ENCODE measurements at places on chromosomes 4 and X. TPM values are rescaled to one million over a fixed set of nuclear protein-coding genes. Genes with fewer than 3 reads are reported as not detected.

- no peaks in the 10 kb centered on the region for H3K27me3 ChIP-seq
- DNase-seq, result no peak
- H3K4me3 ChIP-seq, result no peak overlapping the region
- H3K4me1 ChIP-seq, result no peaks in the 10 kb centered on the region
- H3K27ac ChIP-seq, result no peak overlapping the region
Observed at GRCh38 chr4:24158031-24158430, 268.2 kb upstream of the PPARGC1A start.

GRCh38 chr4:86856896-86857295 is 7.7 kb upstream of the SLC10A6 start:
- H3K36me3 ChIP-seq, result no peaks in the 10 kb centered on the region
- H3K27ac ChIP-seq, result no peak overlapping the region
- peaks cover 13% of the 10 kb centered on the region for H3K4me1 ChIP-seq

DNA sequence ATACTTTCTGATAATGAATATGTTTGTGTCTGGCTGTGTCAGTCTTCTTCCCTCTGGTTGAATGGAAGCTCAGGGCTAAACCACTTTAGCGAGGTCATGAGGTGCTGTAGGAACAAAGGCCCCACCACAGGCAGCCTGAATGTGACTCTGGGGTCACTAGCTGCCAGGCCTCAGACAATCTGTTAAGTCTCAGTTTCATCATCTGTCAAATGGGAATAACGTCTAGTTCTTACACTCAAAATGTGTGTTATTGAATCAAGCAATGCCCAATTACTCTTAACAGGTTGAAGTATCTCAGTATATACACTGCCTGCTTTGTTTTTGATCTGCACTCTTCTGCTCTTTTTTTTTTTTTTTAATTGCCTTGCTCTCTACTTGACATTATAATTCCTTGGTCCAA is 148.6 kb downstream of the STK32B start:
- H3K27ac ChIP-seq, result no peak overlapping the region
- H3K36me3 ChIP-seq, result no peaks in the 10 kb centered on the region
- H3K4me3 ChIP-seq, result no peak overlapping the region
- no peaks in the 10 kb centered on the region for H3K4me1 ChIP-seq
- H3K27me3 ChIP-seq, result no peaks in the 10 kb centered on the region

- H3K4me3 ChIP-seq, result no peak overlapping the region
- H3K27ac ChIP-seq, result no peak overlapping the region
- H3K36me3 ChIP-seq, result no peaks in the 10 kb centered on the region
- no peak for DNase-seq
- H3K4me1 ChIP-seq, result no peaks in the 10 kb centered on the region
Observed at GRCh38 chrX:138708268-138708667, 3.2 kb downstream of the FGF13 start.

DNA sequence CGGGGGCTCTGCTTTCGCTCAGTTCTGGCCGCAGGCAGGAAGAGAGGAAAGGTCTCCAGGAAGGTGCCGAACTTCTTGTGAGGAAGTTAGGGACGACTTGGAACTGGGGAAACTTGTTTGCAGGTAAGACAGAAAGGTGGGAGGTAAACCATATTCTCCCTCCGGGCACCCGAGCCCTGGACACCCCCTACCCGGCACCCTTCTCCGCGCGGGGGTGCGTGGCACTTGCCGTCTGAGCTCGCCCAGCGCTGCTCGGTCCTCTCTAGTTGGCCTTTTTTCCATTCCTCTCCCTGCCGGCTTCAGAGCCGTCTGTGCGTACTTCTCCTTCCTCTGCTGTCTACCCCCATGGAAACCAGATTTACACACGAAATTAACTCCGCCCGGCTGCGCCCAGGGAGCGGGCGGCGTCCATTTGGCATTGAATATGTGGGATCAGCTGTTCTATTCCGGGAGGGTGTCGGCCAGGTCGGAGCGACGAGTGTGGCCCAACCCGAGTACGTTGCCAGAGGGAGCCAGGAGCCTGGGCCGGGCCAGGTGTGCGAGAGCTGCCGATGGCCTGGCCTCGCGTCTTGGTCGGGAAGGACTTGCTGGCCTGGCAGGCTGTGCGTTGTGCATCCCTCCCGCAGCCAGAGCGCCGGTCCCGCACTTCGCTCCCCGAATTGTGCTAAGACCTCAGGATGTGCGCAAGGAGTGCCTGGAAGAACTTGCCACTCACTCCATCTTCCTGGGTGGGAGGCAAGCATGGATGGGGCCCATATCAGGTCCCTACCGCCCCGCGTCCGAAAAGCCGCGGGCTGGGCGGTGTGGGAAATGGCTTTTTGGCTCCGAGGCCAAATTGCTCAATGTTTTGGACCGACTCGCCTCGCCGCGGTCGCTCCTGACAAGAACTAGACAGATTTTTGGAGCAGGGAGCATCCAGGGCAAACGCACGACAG is 1.7 kb downstream of the PDGFRA start:
- H3K27me3 ChIP-seq, result peaks cover 70% of the 10 kb centered on the region
- peak overlapping the region; percentile 62 for H3K4me3 ChIP-seq
- H3K4me1 ChIP-seq, result peaks cover 86% of the 10 kb centered on the region
- peak overlapping the region; percentile 85 for H3K27ac ChIP-seq
- H3K36me3 ChIP-seq, result no peaks in the 10 kb centered on the region
- DNase-seq, result peak; percentile 46

GRCh38 chr4:48470570-48470969 is 12.6 kb upstream of the SLC10A4 start:
- no peak for DNase-seq
- H3K4me3 ChIP-seq, result no peak overlapping the region
- no peaks in the 10 kb centered on the region for H3K27me3 ChIP-seq
- H3K4me1 ChIP-seq, result no peaks in the 10 kb centered on the region
- no peak overlapping the region for H3K27ac ChIP-seq
- no peaks in the 10 kb centered on the region for H3K36me3 ChIP-seq

DNA sequence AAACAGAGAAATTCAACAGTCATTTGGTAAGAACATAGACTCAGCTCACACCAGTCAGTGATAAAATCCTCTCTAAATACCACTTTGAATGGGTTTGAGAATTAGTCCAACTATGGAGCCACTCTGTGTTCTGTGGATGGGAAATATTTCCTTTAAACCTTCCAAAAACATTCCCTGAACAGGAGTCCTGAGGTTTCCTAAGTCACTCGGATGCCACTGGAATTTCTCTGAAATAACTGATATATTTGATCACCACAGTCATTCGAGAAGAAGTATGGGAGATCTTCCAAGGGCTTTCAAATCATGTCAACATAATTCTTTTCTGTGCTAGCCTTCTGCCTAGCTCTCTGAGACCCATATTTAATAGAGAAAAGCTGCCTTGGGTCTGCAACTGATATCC is 958.6 kb downstream of the STIM2 start:
- no peaks in the 10 kb centered on the region for H3K4me1 ChIP-seq
- no peaks in the 10 kb centered on the region for H3K27me3 ChIP-seq
- no peak for DNase-seq
- H3K36me3 ChIP-seq, result no peaks in the 10 kb centered on the region
- H3K27ac ChIP-seq, result no peak overlapping the region

AR gene
- polyA plus RNA-seq, result 3.0 TPM

VEGFD gene
- polyA plus RNA-seq, result 1.1 TPM

WAS gene
- polyA plus RNA-seq, result 1.9 TPM

PAGE3 gene
- not detected for polyA plus RNA-seq

HOPX gene
- polyA plus RNA-seq, result 13.1 TPM

GLOD5 gene
- not detected for polyA plus RNA-seq

NDST3 gene
- polyA plus RNA-seq, result not detected

Measured in heart right ventricle (tissue), 16 donors.